PC-3 (cell line): ENCODE measurements at places on chromosomes 2 and 18. TPM values are rescaled to one million over a fixed set of nuclear protein-coding genes. Genes with fewer than 3 reads are reported as not detected.

- no peaks in the 10 kb centered on the region for H3K27me3 ChIP-seq
- no peaks in the 10 kb centered on the region for H3K36me3 ChIP-seq
- peaks cover 19% of the 10 kb centered on the region for H3K4me1 ChIP-seq
- H3K27ac ChIP-seq = no peak overlapping the region
Measured at GRCh38 chr2:157785866-157786662, 90.1 kb downstream of the ACVR1 start.

DNA sequence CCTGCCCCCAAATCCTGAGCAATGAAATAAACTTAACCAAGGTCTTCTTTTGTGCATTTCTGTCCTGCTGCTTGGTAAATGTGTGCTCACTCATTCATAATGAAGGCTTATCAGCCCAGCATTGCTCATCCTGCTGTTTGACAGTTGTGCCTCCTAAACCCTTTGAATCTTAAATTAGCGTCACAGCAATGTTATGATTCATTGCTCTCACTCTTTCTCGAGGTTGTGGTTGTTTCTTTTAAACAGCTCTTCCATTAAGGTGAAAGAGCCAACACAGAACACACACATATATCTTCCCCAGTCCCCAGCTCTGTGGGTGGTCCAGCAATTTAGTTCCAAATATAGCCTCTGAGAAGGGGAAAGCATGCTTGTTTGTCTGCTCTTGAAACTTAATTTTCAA lies 84.0 kb downstream of the EVA1A start:
- H3K36me3 ChIP-seq = no peaks in the 10 kb centered on the region
- no peak overlapping the region for H3K4me3 ChIP-seq
- DNase-seq = no peak
- H3K27ac ChIP-seq = no peak overlapping the region

GRCh38 chr18:11148680-11149440 lies 509 bp downstream of the PIEZO2 start:
- no peak for DNase-seq
- no peak overlapping the region for H3K4me3 ChIP-seq
- peaks cover 89% of the 10 kb centered on the region for H3K27me3 ChIP-seq
- no peak overlapping the region for H3K27ac ChIP-seq
- H3K36me3 ChIP-seq = no peaks in the 10 kb centered on the region
- no peaks in the 10 kb centered on the region for H3K4me1 ChIP-seq

Gene TGFA
- total RNA-seq = 45.0 and 54.7 TPM in 2 replicates

Gene AQP4
- not detected in 2 replicates for total RNA-seq
